ENCODE measurements at places on chromosomes 1 and 21. TPM values are rescaled to one million over a fixed set of nuclear protein-coding genes. Genes with fewer than 3 reads are reported as not detected.

GRCh38 chr21:17270229-17270628, 242.6 kb upstream of the CXADR start:
- peak overlapping the region; percentile 47 for H3K27ac ChIP-seq
- no peaks in the 10 kb centered on the region for H3K27me3 ChIP-seq
- no peaks in the 10 kb centered on the region for H3K36me3 ChIP-seq
- H3K4me1 ChIP-seq, result no peaks in the 10 kb centered on the region
- H3K4me3 ChIP-seq, result no peak overlapping the region

GRCh38 chr1:28172713-28173150, 3.8 kb downstream of the PTAFR start:
- no peaks in the 10 kb centered on the region for H3K36me3 ChIP-seq
- no peaks in the 10 kb centered on the region for H3K27me3 ChIP-seq
- H3K27ac ChIP-seq, result no peak overlapping the region
- H3K4me1 ChIP-seq, result no peaks in the 10 kb centered on the region
- DNase-seq, result no peak
- no peak overlapping the region for H3K4me3 ChIP-seq

GRCh38 chr21:35046880-35047229, 2.2 kb downstream of the RUNX1 start:
- H3K4me1 ChIP-seq, result peaks cover 1% of the 10 kb centered on the region
- H3K27ac ChIP-seq, result no peak overlapping the region
- no peak overlapping the region for H3K4me3 ChIP-seq

- H3K27ac ChIP-seq, result no peak overlapping the region
- H3K4me3 ChIP-seq, result no peak overlapping the region
- DNase-seq, result no peak
- no peaks in the 10 kb centered on the region for H3K27me3 ChIP-seq
- H3K4me1 ChIP-seq, result no peaks in the 10 kb centered on the region
Measured at GRCh38 chr1:53384796-53385195, 56.9 kb upstream of the LRP8 start.

DNA sequence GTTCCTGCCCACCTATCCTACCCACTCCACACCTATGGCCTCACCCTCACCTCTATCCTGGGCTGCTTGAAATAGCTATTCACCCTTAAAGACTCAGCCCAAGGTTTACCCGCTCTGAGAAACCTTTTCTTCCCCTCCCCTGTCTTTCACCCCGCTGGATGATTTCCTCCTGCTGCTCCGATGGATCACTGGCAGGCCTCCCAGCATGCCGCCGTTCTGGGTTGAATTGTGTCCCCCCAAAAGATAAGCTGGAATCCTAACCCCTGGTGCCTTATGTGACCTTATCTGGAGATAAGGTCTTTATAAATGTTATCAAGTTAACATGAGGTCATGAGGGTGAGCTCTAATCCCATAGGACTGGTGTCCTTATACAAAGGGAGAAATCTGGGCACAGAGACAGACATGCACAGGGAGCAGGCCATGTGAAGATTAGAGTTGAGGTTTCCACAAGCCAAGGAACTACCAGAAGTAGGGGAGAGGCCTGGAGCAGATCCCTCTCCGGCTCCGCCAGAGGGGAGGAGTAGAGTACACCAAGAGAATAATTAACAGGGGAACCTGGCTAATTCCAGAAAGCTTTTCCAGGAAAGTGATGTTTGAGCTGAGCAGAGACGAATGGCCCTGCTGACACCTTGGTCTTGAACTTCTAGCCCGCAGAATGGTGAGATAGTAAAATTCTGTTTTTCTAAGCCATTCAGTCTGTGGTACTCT, 110.0 kb upstream of the SERBP1 start:
- no peak overlapping the region for H3K4me3 ChIP-seq
- H3K27ac ChIP-seq, result no peak overlapping the region
- H3K4me1 ChIP-seq, result no peaks in the 10 kb centered on the region
- no peak for DNase-seq

SELENOF gene
- total RNA-seq, result 234 TPM

ATP6V1G3 gene
- not detected for total RNA-seq

All from ovary (tissue), 10 donors.